Fibroblast of skin of left biceps (primary cell): ENCODE measurements at places on chromosomes 3 and 15.
A peak's percentile ranks its signal among the peaks of the same experiment; 100 is the strongest.

DNA sequence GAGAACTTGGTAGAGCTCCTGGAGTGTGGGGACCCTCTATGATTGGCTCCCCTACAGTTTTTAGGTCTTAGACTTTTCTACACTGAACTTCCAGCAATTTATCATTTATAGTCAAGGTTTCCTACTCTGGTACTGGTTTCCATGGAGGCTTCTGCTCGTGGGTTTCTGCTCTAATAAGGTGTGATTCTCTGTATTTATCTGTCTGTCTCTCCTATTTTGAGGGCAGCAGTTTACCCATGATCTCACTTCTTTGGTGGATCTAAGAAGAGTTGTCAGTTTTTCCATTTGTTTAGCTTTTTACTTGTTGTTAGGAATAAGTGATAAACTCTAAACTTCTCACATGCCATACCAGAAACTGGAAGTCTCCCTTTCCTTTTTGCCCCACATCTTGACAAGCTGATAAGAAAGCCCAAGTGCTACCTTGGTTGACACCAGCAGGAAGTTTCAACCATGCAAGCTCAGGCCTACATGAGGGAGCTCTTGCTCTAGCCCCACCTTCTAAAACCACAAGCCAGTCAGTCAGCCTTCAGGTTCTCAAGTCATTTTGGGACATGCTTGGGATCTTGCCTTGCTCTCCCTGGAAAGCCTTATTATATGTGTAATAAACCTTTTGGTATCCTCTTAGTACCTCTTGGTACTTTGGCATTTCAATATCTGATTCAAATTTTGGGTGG lies 10.0 kb downstream of the TIMMDC1 start:
- DNase-seq, result no peak

DNA sequence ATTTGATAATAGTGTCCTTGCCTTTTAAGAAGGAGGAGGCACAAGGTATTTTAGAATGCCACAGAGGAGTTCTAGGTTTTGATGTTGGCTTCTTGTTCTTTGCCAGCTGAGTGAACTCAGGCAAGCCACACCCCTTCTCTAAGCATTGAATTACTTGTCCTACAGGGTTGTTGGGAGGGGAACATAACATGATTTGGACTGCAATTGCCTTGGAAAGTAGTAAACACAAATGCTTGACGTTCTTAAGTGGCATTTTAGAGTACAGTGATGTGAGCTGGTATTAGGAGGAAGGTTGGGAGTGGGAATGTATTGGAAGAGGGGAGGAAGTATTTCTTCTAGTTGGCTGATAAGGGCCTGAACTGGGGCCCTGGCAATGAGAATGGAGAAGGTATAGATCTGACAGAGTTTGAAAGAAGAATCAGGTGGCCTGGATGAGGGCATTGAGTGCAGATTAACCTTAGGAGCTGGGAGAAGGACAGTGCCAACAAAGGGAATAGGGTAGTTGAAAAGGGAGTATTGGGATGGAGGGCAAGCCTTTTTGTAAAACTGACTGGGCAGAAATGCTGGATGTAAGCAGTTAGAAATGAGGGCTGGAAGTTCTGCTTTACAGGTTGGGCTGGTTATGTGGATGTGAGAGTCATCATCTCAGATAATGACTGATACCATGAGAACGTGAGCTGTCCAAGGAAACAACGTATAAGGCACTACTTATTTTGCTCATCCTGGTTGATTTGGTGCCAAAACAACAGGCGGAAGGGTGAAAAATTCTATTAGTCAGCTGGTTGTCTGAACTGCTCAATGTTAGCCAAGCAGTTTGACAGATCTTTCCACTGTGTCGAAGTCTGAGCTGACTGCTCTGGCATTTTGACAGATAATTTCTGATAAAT lies 16.7 kb downstream of the KAT2B start:
- DNase-seq, result no peak

GRCh38 chr15:38853608-38854007 lies 289.0 kb upstream of the RASGRP1 start:
- DNase-seq, result no peak

- DNase-seq, result no peak
These were observed 364.4 kb upstream of the MCTP2 start for GRCh38 chr15:93866948-93867347.

- DNase-seq, result no peak
These were observed 7.2 kb downstream of the FAM174B start for GRCh38 chr15:92648190-92648875.

DNA sequence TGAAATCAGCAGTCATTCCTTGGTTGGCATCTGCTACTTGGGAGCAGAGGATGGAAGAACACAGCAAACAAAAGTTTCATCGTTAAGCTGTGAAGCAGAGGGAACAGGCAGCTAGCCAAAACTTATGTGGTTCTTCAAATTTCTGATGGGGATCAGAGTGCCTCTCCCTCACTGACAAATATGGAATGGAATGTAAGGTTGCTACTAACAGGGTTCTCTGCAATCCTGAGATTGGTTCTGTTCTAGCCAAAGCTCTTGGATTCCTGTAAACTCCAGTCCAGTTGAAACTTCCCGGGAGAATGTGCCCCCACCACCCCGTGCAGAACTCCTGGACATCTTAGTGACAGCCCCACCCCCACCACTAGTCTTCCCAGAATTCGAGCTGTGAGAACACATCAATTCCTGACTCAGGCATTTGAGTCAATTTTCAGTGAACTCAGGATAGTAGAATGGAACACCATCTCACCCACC lies 55.9 kb upstream of the PHLDB2 start:
- DNase-seq, result peak; percentile 97

- DNase-seq, result no peak
These were observed 39.0 kb downstream of the CMSS1 start for GRCh38 chr3:99856437-99857220.

DNA sequence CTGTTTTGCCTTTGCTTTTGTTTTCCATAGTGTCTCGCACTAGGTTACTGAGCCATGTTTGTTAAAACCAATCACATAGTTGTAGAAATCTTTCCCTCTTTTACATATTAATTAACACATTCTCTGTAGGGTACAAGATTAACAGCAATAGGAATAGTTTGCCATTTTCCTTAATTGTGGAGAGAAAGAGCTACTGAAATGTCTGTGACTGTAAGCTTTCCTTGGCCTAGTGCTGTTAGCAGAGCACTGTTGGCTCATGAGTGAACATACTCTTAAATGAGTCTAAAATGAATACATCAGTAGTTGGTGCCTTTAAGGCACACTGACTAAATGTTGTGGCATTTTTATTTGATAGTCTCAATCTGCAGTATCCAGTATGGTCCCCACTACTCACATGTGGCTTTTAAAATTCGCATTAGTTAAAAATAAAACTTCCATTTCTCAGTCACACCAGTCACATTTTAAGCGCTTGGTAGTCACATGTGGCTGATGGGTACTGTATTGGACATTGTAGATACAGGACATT lies 28.2 kb downstream of the CHD2 start:
- DNase-seq, result no peak

DNA sequence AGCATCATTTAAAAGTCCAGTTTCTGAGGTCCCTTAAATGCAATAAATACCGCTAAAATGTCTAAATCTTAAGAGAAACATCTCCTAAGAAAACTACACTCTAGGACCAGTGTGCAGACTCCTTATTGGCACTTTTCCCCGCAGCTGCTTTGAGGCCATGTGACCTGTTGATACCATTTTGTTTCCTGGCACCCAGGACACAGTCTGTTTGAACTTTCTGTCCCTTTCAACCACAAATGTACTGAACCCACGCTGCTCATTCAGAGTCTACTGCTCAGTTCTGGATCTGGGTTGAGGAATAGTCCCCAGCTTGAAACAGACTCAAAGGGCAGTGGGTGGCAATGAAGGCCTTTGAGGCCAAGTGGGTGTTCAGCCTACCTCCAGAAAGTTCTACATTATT lies 17.1 kb downstream of the LDHAL6B start:
- no peak for DNase-seq

- no peak for DNase-seq
These were observed 69.7 kb downstream of the LRRK1 start for GRCh38 chr15:100988857-100989256.

GRCh38 chr3:196517162-196517800 lies 2.1 kb upstream of the SMCO1 start:
- DNase-seq, result no peak

- no peak for DNase-seq
These were observed 52.2 kb downstream of the ABHD5 start for GRCh38 chr3:43742920-43743319.

GRCh38 chr3:34882764-34883163 lies 756.6 kb upstream of the ARPP21 start:
- DNase-seq, result no peak

DNA sequence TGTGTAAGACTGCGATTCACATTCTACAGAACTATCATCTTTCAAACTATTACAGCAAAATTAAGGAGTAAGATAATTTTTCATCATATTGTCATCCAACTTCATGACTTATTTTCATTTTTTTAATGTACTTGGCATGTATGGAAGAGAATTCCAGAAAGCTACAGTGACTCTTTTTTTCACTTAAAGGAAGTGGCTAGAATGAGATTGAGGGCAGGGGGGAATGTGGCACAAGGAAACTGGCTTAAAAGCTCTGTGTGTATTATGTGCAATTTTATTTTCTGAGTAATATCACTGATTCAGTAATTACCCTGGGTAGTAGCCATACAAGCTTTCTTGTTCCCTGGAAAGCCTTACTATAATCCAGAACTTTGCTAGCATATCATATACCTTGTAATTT lies 94.6 kb downstream of the FILIP1L start:
- no peak for DNase-seq

- DNase-seq, result no peak
These were observed 126.5 kb upstream of the CMC1 start for GRCh38 chr3:28114893-28115292.

DNA sequence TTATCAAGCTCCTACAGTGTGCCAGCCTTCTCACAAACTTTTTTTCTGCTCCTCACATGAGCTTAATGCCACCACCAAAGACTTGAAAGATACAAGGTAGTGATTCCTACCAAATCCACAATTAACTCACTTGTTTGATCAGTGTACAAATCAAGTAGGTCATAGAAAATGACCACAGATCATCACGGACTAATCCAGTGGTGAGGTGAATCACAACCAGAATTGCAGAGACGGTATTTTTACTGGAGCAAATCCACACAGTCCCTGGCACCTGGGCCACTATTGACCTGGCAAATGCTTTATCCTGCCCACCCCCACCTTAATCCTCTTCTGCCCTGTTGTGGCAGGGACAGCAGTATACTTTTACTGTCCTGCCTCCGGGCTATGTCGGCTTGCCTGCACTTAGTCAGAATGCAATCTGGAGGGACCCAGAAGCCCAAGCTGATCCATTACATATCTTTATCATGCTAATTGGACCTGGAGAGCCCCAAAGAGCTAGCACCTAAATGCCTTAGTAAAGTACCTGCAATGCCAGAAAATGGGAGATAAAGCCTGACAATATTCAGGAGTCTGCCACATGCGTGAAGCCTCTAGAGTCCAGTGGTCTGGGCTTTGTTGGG lies 83.9 kb upstream of the CDV3 start:
- DNase-seq, result no peak

- DNase-seq, result no peak
These were observed 609.7 kb upstream of the ARRDC4 start for GRCh38 chr15:97350813-97351212.

DNA sequence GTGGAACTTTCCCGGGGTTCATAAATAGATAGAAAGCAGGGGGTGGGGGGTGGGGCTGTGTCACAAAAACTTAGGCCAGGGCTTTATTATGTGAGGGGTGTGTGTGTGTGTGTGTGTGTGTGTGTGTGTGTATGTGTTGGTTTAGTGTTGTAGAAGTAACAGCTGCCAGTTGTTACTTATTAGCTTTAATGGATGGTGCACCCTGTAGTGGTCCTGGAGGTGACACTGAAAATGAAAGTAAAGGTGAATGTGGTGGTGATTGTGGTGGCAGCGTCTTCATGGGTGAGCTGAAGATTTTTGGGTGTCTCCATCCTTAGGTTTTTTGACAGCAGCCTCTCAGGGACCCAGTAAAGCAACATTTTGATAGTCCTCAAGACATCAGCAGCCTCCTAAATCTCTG lies 449.9 kb downstream of the PDCD6IP start:
- DNase-seq, result no peak

- no peak for DNase-seq
These were observed 228.0 kb upstream of the CGNL1 start for GRCh38 chr15:57148262-57148661.

- DNase-seq, result no peak
These were observed 481.4 kb upstream of the LMCD1 start for GRCh38 chr3:8020047-8020841.

DNA sequence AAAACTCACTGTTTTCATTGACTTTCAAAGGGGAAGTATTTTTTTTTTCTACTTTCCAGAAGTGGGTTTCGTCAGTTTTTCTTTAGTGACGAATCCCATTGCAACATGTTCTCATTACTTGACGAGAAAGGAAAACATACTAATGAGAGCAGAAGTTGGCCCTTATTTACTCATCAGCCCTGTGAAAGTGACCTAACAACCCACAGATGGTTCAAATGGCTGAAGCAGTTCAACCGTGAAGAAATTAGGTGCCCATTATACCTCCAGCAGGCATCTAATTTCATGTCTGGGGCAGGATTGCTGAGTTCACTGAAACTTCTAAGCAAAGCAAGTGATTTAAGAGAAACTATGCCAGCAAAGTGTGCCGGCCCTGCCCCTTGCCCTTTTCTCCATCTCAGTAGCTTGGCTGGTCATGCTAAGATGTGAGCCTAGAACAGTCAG lies 9.0 kb downstream of the AQP9 start:
- no peak for DNase-seq

GRCh38 chr15:68154923-68155559 lies 50.1 kb downstream of the CALML4 start:
- DNase-seq, result no peak

- DNase-seq, result no peak
These were observed 457.8 kb upstream of the ZNF385D start for GRCh38 chr3:22208844-22209243.
